ENCODE measurements at places on chromosomes 7 and 10.
A peak's percentile ranks its signal among the peaks of the same experiment; 100 is the strongest.

DNA sequence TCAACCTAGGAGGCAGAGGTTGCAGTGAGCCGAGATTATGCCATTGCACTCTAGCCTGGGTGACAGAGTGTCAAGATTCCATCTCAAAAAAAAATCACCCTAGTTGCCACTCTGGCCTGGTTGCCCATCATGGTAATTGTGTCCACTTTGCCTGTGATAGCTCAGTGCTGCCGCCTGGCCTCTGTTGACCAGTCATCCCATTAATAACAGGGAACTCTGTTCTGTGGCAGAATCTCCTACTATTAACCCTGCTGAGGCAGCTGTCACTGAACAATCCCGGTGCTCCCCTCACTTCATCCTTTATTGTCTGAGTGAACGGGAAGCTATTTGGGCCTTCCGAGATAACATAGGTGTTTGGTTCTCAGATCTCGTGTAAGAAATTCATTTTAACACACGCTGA lies 14.6 kb downstream of the ZNF3 start:
- no peak for DNase-seq

DNA sequence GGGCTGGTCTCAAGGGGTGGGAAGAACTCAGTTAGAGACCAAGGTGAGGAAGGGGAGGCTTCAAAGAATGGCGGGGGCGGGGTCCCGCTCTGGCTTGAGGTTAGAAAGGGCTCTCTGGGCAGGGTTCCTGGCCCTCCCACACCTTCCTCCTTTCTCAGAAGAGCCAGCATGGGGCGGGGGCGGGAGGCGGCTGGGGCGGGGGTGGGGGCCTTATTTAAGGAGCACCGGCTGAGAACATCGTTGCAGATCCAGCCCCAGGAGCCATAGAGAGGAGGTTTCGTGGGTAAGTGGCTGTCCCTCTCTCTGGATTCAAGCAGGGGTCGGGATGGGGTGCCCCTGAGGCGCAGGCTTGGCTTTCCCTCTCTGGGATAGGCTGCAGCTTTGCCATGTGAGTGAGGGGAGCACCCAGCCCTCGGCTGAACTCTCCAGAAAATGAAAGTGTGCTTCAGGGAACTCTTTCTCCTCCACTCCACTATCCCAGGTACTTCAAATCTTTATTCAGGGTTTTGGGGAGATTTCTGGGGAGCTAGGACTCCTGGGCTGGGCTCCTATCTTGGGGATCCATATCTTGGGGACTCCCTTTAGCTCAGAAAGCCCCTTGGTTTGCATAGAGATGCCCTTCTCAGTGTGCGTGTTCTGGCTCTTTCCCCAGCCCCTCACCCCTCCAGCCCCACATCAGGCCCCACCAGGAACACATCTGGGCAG lies 3.3 kb upstream of the CUEDC2 start:
- DNase-seq, result peak; percentile 23

GRCh38 chr7:65295409-65295808 lies 78.2 kb upstream of the ZNF92 start:
- DNase-seq, result no peak

DNA sequence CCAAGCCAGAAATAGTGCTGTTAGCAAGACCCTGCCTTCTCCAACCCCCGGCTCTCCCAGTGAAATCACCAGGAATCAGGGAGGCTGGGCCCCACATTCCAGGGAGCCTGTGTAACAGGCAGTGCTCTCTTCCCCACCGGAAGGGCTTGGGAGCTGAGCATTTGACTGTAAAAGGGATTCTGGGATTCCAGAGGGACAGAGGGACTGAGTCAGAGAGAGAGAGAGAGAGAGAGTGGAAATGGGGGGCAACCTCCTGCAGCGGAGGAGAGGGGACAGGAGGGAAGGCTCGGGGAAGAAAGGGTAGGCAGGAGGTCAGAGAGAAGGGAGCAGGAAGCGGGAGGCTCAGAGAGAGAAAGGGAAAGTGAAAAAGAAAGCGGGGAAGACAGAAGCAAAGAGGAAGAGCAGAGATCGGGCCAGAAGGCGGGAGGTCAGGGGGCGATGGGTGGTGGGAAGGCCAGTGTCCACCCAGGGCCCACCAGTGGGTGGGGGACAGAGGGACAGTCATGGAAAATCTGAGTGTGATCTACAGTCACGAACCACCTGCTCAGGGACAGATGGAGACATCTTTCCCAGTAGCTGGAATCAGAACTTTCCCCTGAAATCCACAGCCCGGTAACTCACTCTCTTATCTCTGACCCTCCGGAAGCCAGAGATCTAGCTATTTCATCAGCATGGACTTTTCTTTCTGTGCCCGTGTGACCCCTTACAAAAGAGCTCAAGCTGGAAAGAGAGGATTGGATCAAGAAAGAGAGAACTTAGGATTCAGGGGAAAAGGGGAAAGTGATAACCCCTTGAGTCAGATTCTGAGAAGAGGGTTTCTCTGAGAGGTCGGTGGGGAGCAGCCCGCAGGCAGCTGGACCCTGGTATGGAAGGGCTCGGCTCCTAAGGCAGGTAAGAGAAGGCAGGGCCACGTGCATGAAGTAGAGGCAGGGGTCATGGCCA lies 4.6 kb upstream of the SERPINE1 start:
- no peak for DNase-seq

GRCh38 chr7:133253519-133253875 lies 619 bp downstream of the EXOC4 start:
- peak; percentile 4 for DNase-seq

GRCh38 chr10:5268743-5269142 lies 72.1 kb downstream of the AKR1C4 start:
- no peak for DNase-seq

GRCh38 chr7:143287935-143288826 lies at the start of gene CASP2:
Gene CASP2, plus strand, starts transcription at chr7:143288351. Its CDS starts 105 bp downstream, at chr7:143288456.
- DNase-seq, result peak; percentile 99

DNA sequence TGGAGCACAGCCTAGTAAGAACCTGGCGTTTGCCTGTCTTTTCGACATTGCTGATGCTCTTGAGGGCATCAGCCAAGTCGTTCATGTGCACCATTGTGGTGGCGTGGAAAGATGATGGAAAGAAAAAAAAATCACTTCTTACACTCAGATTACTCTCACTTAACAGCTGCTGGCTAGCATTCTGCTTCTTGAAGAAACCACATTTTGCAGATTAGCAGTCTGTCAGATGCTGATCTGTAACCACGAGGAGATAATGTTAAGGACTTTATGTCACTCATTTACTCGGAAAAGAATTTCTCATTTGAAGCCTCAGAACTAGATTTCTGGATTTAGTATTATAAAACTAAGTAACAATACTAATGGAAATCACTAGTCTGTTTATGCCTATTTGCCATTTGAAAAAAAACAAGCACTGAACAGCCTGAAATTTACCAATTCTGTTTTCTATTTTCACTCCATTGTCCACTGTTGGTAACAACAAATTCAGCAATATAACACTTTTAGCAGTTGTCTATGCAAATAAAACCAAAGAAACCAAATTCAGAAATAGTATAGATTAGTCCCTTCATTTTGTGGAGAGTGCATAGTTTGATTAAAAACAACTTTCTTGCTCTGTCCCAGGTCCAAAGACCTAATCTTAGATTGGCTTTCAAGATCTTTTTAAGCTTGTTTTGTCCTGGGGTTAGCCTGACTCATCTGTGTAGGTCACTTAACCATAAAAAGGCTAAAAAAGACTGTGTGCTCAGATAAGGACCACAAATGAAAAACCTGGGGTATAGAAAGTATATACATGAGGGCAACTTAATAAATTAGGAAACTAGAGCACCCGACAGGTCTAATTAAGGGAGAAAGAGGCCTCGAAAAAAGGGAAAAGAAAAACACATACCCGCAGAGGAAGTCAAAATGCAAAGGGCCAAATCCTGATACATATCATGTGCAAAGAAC lies 67.5 kb downstream of the NT5C2 start:
- no peak for DNase-seq

GRCh38 chr7:50317221-50317678 lies 12.7 kb downstream of the IKZF1 start:
- no peak for DNase-seq

DNA sequence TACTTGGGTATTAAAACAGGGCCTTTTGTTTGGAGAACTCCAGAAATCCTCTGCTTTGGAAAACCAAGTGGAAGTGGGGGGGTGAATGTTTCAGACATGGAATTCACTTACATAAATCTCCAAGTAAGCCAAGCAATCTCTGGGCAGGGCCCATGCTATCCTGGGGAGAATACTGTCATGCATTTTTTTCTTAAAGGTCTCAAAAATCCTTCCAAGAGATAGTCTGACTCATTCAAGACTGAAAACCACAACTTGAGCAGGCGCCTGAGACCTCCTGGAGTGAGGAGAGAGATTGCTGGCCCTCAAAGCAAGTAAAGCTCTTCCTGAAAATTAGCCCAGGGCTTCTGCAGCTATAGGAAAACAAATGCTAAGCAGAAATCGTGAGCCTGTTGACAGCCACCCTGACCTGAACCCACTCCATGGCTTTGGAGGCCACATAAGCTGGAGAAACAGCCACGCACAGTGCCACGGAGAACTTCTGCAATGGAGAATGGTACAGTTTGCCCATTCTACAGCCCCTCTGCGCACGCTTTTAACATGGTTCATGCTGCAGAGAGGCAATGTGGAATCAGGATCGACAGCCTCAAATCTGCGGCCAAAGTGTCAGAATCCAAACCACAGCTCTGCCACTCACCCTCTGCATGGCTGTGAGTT lies 203.1 kb upstream of the AUTS2 start:
- no peak for DNase-seq

DNA sequence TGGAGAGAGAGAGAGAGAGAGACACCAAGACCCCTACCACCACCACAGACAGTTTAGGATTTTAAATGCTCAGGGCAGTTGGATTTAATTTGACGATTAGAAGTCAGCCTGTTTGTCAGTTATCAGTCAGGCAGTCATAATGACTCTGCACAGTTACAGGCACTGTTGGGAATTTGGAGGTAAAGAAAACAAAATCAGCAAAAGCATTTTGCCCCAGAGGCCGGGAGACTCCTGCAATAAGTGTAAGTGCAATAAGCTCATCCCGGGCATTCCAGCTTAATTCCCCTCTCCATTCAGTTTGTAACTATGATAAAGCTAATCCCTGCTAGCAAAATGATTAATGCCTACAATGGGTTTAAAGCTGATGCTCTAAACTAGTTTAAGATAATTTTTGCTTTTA lies 13.5 kb downstream of the SEMA3C start:
- no peak for DNase-seq

DNA sequence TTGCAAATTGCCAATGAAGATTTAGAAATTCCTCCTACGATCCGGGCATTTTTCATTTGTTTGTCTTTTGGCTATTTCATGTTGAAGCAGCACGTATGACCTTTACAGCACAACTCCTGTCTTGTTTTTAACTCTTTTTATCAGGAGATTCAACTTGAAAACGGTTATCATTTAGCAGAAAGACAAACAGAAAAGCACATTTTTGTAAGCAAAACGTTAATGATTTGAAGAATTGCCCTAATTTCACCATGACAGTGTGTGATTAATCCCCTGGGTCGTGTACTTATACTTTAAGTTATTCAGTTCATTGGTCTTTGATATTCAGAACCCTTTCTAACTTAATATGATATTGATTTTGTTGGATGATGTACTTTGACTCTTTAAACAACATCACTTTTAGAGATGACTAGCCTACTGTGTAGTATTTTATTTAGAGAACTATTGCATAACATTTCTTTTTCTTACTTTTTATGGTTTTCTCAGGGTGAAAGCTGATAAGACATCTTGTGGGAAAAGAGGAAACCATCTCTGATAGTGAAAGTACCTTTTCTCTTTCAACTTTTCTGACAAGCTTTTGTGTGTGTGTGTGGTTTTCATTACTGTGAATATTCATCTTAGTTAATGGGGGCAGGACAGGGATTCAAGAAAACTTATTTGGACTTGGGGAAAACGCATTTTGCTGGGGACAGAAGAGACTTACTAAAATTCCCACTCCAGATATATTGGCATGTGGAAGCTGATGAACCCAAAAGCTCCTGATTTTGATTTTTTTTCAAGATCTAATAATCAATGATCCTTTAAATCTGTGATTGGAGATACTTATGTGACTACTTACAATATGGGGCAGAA lies 8.1 kb downstream of the HHEX start:
- no peak for DNase-seq

DNA sequence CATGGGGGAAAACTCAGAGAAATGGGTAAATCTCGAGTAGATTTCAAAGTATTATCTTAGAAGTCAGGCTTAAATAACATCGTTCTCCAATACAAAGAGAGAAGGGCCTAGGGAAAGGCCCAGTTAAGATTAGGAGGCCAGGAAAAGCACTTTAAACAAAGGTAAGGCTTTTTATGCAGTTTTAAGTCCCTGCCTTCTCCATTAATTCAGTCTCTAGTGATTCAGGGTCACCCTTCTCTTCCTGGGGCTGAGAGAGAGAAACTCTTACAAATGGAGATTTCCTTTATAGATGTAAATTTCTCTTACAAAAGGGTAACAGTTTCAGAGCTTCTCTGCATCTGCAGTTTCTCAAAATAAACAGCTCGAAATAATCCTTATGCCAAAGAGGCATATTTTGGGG lies 179.3 kb downstream of the HECW1 start:
- no peak for DNase-seq

- no peak for DNase-seq
Measured at GRCh38 chr10:132993271-132994184, 51.2 kb upstream of the CFAP46 start.

DNA sequence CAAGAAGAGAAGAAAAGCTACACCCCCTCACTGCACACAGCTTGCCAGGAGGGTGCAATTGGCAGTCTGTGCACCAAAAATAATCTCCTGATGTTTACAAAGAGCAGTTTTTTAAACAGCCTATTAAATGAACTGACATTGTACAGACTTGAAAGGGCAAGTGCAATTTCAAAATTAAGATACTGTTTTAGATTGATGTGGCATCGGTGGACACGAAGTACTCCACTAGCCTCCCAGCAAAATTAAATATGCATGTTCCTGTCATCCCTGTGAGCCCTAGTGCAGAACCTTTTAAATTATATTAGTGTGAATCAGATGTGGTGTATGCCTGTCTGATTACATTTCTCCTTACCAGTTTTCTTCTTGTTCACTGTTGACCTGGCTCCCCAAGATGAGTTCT lies 87.9 kb downstream of the WIPF3 start:
- no peak for DNase-seq

Data from activated gamma-delta T cell treated with Interleukin-2 at 50 U/mL for 16 hours (primary cell).